ENCODE measurements at places on chromosomes 5 and 9.
A peak's percentile ranks its signal among the peaks of the same experiment; 100 is the strongest.

GRCh38 chr5:26700759-26701384 is 337.5 kb downstream of the CDH9 start:
- peak; percentile 64 for DNase-seq

DNA sequence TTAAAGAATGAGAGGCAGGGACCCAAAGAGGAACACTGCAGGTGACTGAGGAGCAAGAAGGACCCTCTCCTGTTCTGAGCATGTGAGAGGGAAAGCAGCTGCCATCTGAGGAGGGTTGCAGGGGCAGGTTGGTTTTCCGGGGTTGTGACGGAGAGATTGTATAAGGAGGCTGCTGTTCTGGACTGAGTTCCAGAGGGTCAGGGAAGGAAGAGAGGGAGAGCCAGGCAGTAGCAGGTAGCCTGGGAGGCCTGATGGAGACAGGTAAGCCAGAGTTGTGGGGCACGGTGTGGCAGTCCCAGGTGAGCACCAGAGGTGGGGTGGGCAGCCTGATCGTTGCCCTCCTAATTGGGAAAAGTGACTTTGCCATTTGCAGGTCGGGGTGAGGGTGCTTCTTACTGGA is 9.8 kb downstream of the CCT5 start:
- no peak for DNase-seq

GRCh38 chr9:88783711-88784083 is 207.6 kb upstream of the S1PR3 start:
- DNase-seq: no peak

DNA sequence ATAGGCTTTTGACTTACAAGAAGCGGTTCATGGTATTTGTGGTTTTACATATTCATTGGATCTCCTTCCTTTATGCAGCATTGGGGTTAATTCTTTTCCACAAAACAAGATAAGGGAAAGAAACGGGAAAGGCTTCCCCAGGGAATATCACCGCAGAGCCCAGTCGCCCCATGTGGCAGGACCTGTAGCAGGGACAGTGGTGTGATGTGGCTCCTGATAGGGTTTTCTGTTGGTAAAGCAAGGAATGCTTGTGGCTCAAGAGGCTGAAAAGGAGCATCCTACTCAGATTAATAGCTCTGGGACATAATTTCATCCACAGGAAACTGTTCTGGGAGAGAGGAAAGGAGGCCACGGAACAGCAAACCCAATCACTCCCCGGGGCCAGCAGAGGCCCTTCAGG is 699.9 kb downstream of the MTRR start:
- no peak for DNase-seq

DNA sequence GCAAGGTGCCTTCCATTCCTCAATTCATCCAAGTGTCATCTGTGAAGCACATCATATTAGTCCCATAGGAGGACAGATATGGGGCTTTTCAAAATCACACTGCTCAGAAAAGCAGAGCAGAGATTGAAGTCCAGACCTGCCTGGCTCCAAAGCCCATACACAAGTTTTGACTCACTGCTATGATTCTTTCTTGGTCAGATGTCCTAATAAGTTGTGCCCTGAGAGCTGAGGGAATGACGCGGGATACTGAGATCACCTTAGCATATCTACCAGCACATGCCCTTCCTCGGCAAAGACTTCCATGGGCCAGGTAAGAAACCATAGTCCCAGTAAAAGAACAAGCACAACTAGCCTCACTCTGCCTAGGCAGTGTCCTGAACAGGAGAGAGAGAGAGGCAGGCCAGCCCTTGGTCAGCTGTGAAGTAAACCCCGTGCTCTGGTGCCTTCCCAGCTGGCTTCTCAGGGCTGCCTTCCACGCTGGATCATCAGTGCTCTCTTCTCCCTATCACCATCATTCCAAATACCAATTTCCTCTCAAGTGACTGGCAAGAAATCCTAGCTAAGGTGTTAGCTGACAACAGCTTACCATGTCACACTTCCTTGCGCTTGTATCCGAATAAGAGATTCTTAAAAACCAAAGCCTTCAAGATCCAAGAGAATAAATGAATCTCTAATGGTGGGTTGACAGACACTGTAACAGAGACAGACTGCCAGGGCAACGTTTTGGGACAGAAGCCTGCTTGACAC is 73.2 kb downstream of the SIL1 start:
- no peak for DNase-seq

DNA sequence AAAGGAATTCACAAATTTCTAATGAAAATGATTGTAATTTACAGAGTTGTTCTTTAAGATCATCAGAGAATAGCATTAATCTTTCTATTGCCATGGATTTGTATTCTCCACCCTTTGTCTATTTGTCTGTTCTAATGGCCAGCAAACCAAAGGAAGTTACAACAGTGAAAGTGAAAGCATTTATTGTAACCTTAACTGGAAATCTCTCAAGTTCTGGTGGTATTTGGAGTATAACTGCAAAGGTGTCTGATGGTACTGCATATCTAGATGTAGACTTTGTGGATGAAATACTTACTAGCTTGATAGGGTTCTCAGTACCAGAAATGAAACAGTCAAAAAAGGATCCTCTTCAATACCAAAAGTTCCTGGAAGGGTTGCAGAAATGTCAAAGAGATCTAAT is 21.7 kb downstream of the RMI1 start:
- DNase-seq: no peak

- DNase-seq: no peak
Measured at GRCh38 chr9:135817951-135818717, 89.2 kb downstream of the CAMSAP1 start.

DNA sequence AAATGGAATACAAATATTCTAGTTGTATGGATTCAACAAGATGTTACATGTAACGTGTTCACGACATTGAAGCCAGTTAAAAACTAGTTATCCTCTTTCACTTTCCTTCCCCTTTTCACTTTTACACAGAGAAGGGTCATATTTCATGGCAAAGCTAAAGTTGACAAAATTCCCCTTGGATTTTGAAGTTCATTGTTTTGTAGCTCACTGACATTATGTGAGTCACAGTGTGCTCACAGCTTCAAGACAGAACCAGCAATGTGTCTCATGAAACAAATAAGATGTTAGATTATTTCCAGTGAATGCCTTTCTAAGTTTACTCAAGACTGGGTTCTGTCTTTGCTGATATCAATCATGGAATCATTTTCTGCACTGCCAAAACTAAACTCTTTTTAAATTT is 535.5 kb upstream of the GRIN3A start:
- DNase-seq: no peak

DNA sequence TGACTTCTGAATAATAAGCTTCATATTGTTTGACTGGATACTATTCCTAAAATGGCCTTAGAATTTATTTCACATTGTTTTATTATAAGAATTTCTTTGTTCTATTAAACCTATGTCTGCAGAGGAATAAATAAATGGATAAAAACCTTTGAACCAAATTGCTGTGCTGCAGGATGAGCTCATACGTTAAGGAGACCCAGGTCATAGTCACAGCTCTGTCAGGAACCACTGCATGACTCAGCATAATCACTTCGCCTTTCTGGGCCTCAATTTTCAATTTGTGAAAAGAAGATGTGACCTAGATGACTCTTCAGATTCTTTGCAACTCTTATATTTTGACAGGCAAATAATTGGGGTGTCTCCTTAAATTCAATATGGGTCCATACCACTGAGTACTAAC is 36.7 kb upstream of the HMHB1 start:
- DNase-seq: peak; percentile 27

GRCh38 chr5:55691265-55692105 is 20.6 kb downstream of the SLC38A9 start:
- DNase-seq: peak; percentile 27

- DNase-seq: no peak
Measured at GRCh38 chr9:105241356-105242043, 3.0 kb upstream of the SLC44A1 start.

DNA sequence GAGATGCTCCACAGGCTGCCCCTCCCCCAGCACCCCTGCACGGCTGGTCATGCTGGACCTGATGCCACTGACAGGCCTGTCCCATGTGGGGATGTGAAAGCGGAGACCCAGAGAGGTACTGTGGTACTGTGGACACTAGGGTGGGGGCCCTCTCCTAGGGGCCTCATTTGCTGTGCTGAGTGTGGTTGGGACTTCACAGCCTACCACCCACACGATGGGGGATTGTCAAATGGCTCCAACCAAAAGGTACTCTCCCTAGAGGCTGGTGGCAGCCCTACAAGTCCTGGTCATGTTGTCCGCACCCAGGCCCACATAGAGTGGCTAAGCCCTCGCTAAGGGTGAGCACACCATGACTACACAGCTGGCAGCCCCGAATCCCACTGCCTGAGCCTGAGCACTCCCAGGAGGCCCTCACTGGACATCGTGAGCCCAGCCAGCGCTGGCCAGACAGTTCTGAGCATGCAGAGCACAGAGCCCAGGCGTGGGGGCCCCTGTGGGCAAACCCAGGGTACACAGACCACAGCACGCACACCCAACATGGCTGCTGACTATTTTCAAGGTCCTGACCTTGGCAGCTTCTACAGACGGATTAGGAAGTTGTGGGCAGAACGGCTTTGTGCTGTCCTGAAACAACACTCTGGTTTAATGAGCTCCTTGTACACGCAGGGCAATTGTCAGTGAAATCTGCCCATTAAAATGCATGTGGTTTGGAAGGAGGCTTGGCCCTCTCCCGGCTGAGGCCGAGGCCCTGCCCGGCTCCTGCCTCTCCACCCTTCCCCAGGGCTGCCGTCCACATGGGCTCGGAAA is 214.1 kb downstream of the HSPA4 start:
- DNase-seq: no peak

GRCh38 chr5:72408603-72409002 is 88.4 kb downstream of the PTCD2 start:
- no peak for DNase-seq

DNA sequence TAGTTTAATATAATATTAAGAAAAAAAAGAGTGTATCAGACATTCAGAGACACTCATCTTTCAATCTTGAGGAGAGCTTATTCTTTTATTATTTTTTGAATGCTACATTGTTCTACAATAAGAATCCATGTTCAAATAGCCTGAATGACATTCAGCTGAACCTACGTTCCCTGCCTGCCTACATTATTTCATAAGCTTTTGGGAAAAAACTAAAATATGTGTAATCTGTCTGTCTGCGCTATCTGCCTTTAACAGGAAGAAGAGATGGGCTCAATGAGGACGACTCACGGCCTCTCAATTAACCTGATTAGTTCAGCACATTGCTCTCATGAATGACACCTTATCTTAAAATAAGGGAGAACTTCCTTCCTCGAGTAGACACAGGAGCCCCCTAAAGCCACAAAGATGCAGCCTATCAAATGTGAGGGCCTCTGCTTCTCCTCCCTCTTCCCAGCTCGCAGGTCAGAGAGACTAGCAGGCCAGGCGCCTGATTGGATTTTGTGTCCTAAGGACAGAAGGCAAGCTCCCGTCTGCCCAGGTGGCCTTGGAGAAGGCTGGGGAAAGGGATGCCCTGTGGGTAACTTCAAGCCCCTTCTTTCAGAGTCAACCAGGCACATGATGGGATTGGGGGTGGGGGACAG is 37.8 kb downstream of the EBF1 start:
- no peak for DNase-seq

DNA sequence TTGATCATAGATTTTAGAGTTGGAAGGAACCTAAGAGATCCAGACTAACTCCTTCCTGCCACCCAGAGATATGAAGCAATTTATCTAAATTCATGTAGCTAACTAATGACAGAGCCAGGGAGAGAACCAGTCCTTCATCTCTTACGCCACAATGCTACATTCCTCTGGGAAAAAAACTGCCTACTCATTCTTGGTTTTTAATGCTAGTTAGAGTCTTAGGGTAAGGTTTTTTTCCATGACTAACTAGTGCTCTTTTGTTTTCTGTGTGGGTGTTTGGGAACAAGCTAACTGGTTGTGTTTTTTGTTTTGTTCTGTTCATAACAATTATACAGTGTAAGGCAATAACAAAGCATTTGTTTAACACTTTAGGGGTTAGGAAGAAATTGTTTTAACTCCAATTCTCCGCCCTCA is 52.4 kb downstream of the SLC44A1 start:
- peak; percentile 83 for DNase-seq

DNA sequence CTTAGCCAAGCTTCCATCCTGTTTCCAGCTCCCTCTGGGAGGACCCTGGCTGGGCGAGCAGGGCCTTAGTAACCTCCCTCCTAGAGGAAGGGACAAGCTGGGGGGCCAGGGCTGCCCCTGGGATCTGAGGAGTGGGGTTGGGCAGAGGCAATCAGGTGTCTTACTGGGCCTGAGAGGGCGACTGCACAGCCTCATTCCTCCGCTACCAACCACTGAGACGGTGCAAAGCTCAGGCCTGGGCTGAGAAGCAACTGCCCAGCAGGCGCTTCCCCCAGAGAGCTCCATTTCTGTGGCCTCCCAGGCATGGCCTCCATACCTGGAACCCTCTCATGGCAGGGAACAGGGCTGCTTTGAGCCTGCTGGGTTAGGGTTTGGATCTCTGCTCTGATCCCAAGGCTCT is 18.8 kb upstream of the GFPT2 start:
- DNase-seq: no peak

GRCh38 chr5:61479850-61480614 is 148.0 kb downstream of the ZSWIM6 start:
- DNase-seq: no peak

DNA sequence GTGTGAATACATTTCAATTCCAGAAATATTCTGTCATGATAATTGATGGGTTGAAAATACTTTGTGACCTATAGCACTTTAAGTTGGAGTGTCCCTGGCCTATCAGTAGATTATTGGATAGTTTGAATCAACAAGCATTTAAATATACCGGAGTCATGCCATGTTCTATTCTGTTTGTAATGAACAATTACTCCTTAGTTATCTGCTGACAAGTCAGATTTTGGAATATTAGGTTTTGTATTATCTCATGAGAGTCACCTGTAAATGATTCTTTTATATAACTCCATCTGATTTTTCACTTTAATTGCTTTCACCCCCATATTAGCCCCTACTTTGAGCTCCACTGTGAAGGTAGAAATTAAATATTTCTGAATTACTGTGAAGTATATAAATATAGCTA is 92.5 kb upstream of the SH3GL2 start:
- no peak for DNase-seq

- no peak for DNase-seq
Measured at GRCh38 chr5:57468481-57469163, 14.0 kb downstream of the ACTBL2 start.

- DNase-seq: no peak
Measured at GRCh38 chr5:133947431-133947841, 21.0 kb downstream of the C5orf15 start.

DNA sequence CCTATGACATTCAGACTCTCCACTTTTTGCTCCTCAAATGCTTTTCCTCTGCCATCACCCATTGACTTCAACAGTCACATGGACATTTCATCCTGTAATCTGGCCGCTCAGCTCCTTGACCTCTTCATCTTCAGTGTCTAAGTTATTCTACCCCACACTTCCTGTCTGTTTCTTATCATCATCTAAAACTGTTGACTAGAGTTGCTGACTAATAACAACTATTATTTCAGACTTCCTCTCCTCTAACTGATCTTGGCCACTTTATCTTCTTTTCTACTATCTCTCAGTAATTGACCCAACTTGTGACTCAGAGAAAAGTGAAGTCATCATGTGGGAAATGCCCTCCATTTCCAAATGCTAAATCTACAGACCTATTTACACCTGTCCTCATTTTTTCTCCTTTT is 254.7 kb upstream of the TRPC7 start:
- DNase-seq: no peak

DNA sequence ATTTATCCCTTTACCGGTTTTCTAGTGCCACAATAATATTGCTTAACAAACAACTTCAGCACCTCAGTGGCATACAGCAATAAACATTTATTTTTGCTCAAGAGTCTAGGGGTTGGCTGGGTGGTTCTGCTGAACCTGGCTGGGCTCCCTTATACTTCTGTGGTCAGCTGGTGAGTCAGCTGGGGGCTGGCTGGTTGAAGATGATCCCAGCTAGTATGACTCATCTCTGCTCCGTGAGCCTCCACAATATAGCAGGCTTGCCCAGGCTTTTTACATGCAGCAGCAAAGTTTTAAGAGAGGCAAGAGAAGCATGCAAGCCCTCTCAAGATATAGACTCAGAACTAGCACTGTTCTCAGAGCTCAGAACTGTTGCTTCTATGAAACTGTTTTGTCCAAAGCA is 523.5 kb upstream of the CLINT1 start:
- peak; percentile 66 for DNase-seq
